Stimulated activated naive CD8-positive, alpha-beta T cell treated with anti-CD3 and anti-CD28 coated beads, Interleukin-15, amount 100 ng/mL, for 72 hours (primary cell): ENCODE measurements at places on chromosomes 5 and 9.

DNA sequence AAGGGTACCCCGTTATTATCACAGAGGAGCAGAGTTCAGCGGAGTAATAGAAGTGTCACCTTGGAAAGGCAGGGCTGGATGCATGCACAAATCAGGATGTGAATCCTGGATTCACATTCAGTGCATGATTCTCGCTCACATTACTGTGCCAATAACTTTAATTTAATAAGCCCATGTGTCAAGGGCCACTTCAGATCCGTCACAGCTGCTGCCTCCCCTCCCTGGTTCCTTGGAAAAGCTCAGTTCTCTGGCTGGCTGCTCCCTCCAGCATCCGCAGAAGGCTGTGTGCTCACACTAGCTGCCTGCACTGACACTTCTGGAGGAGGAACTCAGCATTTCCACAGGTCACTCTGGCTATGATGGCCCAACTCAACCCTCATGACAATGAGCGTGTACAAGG is 256.8 kb upstream of the ADAMTS16 start:
- DNase-seq, result no peak

DNA sequence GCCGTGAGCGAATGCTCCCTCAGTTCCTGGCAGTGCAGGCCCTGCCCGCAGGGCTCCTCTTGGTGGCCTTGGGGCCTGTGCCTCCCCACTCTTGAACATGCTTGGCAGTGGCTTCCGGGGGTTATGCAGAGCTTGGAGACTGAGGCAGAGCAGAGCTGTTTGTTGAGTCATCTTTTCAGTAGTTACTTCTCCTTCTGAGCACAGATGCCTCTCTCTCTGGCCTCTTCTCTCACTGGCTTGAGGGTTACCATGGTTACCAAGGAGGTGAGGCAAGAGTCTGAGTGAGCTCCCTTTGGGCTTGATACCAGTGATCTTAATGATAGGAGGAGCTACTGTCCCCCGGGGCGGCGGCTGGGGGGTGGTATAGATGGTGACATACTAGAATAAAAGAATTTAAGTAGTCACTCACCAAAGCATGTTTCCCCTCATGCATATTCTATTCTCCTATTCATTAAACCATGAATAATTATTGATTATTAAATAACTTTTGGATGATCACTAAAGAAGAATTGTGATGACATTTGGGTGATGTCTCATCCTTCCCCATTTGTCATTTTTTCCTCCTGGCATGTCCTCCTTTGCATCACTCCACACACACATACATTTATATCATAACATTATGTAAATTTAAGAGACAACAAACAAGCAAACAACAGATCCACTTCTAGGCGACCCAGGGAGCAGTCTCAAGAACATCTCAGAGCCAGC is 111.1 kb downstream of the ARHGAP26 start:
- DNase-seq, result no peak

- DNase-seq, result no peak
Observed at GRCh38 chr9:129750013-129750638, 2.7 kb downstream of the PTGES start.

- no peak for DNase-seq
Observed at GRCh38 chr5:72854419-72854818, 38.0 kb downstream of the TNPO1 start.

DNA sequence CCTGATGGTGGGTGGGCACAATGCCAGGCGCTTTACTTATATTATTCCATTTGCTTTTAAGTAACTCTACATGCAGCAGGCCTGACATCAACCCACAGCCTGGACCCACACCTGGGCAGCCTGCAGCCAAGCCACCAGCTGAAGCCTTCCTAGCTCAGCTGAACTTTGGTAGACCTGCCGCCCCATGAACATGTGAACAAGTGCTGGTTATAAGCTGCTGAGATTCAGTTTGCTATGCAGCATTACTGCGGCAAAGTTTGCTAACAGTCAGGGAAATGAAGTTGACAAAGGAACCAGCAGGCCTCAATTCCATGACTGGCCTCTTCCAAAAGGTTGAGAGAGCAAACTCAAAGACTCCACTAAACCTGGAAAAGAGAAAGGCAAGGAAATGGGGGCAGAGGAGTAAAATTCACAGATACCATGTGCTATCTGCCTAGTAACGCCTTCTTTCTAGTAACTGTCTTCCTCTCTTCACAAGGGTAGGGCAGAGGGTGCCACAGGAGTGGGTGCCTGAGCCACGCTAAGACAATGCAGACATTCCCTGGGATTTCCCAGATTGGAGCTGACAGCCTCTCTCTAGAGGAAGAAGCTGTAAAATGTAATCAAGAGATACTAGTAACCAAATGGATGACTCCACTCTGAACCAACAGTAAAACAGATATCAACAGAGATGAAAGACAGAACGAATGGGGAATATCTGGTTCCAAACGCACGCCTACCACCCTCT is 2.9 kb downstream of the BOD1 start:
- no peak for DNase-seq

DNA sequence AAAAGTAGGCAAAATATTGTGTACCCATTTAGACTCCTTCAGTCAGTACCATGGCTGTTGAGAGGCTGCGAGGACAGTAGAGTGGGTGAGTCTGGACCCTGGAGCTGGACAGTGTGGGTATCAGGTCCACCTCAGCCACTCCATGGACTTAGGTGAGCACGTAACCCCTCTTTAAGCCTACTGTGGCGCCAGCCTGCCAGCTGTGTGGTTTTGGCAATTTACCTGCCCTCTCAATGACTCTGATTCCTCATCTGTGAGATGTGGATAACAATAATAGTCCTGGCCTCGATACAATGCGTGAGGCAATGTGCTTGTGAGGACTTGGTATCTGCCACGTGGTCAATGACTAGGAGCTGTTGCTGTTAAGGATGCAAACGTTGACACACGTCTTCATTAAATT is 17.9 kb downstream of the SLC1A3 start:
- DNase-seq, result no peak

- DNase-seq, result no peak
Observed at GRCh38 chr5:61831736-61832135, 474.3 kb upstream of the KIF2A start.

GRCh38 chr5:82784521-82784920 is 292.7 kb downstream of the TMEM167A start:
- DNase-seq, result no peak

DNA sequence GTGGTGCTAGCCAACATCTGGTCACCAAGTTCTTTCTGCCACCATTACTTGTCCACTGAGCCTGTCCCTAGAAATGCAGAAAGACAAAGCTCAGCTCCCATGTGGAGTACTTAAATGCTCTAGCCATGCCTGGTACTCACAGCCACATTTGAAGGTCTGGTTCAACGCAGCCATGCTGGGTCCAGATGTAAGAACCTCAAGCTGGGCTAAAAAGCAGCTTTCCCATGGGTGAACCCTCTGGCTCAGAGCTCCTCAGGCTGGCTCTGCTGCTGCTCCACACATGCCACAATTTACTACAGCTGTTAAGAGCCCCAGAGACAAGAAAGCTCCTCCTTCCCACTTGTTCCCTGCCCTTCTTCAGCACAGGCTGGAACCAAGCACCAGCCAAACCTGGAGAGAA is 97.1 kb upstream of the LRRTM2 start:
- no peak for DNase-seq

DNA sequence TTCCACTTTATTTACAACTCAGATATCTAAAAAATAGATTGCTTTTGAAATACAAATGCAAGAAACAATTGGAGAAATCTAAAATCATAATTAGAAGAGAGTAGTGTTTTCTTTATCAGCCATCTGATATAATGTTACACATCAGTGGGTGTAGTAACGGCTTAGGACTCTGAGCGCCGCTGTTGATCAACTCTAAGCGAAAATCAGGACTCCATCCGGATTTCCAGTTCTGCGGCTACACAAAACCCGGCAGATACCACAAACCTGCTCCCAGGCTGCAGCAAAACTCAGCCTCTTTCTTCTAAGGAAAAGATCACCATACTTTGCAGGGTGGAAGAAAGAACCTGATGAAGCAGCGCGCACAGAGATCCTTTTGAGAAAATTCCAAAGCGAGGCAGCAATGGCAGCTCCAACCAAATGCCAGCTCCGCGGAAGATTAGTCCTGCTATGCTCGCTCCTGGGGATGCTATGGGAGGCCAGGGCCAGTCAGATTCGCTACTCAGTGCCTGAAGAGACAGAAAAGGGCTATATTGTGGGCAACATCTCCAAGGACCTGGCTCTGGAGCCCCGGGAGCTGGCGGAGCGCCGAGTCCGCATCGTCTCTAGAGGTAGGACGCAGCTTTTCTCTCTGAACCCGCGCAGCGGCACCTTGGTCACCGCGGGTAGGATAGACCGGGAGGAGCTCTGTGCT is at the start of gene PCDHGA9:
Gene PCDHGA9 (plus strand): TSS at position 226 of the 691 bp plus-strand sequence. CDS start 175 bp downstream, at position 401.
- no peak for DNase-seq

DNA sequence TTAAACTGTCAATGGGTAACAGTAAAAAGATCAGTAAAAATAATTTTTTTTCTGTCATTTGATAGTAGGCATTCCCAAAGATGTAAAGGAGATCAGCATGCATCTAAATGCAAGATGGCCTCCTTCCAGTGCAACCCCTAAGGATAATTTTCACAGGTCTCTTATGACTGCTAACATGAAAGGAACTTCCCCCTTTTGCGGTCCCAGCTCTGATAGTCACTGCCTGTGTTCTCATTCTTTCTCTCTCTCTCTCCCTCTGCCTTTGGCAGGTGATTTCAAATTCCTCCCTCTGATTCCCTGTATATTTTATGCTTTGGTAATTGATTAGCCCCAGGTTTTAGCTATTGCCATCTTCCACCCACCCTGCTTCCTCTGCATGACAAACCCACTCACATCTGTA is 8.9 kb downstream of the SPINK14 start:
- DNase-seq, result no peak

GRCh38 chr5:137118629-137119028 is 380.5 kb downstream of the SPOCK1 start:
- DNase-seq, result no peak

DNA sequence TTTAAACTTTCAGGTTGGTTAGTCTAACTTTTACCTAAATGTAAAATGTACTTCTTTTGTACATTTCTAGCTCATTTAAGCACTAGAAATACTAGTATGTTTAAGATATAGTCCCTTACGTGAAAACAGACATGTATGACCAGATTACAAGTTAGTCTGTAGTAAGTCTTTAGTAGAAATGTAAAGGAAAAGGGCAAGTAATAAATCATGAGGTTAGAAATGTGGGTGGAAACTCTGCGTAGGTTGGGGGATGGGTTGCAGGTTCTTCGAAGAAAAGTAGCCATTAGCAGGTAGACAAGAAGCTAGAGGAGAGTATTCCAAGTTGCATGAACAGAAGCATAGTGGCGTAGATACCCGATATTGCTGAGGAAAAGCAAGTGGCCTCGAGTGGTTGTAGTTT is 22.9 kb downstream of the RAD1 start:
- no peak for DNase-seq

DNA sequence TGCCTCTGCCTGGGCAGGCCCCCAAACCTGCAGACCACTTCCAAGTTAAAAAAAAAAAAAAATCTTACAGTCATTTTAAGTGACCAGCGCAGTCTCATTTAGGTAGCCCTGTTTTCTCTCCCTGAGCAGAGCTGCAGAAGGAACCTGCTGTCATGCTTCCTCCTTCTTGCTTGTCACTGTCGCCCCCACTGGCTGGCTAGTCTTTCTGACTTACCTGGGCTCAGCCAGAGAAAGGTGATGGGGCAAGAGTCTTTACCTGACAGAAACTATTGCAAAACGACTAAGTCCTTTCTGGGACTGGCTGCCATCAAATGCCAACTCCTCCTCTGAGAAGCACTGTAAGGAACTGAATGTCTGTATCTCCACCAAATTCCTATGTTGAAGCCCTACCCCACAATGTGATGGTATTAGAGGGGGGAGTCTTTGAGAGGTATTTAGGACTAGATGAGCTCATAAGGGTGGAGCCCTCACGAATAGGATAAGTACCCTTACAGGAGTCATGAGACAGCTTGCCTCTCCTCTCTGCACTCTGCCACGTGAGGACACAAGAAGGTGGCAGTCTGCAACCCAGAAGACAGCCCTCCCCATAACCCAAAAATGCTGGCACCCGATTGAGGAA is 58.4 kb upstream of the SHC3 start:
- no peak for DNase-seq

DNA sequence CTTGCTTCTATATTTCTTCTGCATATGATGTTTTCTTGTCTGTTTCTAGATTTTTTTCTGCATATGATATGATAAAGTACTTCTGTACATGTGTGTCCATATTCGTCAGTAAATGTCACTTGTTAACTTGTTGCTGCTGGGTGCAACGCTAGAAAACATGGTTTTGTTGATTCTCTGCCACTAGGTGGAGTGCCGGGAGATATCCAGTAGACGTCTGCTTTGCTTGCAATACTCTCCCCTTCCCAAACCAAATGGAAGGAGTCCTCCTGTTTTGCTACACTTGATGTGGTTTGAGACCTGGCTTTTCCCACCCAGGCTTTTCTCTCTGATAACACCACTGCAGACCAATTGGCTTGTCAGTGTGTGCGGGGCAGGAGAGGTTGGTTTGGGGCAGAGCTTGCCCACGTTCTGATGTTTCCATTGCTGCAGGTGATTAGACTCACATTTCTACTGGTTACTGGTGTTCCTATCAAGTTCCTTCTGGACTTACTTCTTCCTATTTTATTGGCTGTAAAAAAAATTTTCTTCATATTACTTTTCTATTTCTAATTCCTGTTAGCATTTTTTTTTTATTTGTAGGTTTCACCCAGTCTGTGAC is 900.0 kb upstream of the CDH10 start:
- no peak for DNase-seq
